EL (cell line): ENCODE measurements at places on chromosomes 4 and X.

DNA sequence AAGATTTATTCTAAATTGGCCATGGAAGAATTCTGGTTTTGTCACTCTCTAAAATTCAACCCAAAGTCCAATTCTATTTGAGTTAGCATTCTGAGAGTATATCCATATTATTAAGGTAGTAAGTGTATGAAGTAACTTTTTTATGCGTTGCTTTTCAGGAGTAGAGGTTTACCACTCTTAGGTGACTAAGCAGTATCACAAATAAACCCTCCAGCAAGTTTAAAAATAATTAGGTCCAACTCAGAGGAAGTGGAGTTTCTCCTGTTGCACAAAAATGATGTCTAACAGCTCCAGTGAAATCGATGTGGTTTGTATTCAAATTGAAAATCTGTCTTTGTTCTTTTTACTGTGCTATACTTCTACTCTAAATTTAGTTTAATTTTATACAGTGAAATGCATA lies 6.6 kb downstream of the SCML1 start:
- no peak for DNase-seq

GRCh38 chr4:109049926-109050325 lies 252.5 kb downstream of the COL25A1 start:
- no peak for DNase-seq

DNA sequence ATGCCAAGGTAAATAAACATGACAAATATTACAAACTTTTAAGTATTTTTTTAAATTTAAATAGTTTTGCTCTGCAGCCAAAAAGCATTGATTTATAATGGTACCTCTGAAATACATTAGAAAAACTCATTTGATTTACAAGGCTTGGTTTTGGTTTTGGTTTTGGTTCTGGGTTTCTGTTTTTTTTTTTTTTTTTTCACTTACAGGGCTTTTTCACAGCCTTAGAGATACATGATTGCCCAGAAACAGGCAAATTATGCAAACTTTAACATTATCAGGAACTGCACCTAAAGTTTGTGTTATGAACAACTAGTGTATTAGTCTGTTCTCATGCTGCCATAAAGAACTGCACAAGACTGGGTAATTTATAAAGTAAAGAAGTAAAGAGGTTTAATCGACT lies 196.4 kb upstream of the DDX53 start:
- DNase-seq, result no peak

- peak; percentile 36 for DNase-seq
These were observed 1460.6 kb upstream of the PCDH7 start for GRCh38 chr4:29259556-29259955.

DNA sequence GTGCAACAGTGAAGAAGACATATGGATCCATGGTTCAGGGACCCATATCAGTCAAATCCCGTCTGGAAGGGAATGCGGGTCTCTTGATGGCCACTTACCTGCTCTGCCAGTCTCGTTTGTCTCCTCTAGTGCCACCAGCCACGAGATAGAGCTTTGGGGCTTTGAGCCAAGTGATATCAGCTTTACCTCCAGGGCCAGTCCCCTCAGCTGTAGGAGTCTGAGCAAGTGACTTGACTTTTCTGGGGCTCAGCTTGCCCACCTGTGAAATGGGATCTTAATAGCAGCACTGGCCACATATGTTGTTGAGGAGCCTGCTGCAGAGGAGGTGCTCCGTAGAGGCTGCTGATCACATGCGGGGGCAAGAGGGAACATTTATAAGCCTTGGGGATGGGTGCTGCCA lies 1.2 kb downstream of the SLC2A9 start:
- DNase-seq, result no peak

DNA sequence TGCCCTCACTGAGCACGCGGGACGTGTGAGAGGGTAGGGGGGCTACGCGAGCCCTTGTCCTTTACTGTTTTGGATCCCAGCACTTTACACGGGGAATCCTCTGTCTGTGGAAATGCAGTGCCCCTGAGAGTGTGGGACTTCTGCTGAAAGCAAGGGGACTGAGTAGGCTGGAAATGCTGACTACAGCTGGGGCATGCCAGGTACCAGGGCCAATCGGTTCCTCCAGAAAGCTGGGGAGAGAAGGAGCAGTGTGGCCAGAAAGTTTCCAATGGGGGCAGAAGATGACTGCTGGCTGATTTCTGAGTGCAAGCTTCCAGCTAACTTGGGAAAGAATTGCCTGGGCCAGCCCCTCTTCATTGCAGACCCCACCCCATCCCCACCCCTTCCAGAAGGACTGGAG lies 1.5 kb downstream of the NHSL2 start:
- no peak for DNase-seq

DNA sequence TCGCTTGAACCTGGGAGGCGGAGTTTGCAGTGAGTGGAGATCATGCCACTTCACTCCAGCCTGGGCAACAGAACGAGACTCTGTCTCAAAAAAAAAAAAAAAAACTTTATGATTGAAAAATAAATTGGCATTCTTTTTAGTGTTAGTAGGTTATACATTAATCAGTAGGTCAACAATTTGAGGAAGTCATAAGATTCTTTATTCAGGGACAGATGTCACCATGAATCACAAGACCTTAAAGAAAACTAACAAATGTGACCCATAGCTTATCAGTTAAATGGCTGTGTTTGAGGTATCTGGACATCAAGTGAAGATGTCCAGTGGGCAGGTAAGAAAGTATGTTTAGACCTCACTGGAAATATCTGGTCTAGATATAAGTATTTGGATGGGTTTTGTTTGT lies 9.3 kb upstream of the PRMT9 start:
- no peak for DNase-seq

- DNase-seq, result peak; percentile 58
These were observed 8.5 kb downstream of the RAB9B start for GRCh38 chrX:103823591-103823990.

GRCh38 chr4:47839259-47839658 lies 1.4 kb upstream of the CORIN start:
- peak; percentile 55 for DNase-seq

DNA sequence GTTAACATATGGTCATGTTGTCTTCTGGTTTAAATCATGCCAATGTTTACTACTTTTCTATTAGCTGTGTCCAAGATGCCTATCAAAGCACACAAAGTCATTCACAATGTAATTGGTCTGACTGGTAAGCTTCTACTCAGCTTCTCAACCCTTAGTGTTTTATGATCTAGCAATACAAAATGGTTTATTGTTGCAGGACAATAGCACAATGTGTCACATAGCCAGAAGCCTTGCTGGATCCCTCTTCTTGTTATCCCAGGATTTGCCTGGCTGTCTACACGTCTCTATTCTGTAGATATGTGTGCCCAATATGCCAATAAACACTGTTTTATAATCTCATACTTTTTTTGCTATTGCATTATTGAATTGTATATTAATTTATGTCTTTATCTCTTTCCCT lies 1111.0 kb upstream of the AGA start:
- no peak for DNase-seq

DNA sequence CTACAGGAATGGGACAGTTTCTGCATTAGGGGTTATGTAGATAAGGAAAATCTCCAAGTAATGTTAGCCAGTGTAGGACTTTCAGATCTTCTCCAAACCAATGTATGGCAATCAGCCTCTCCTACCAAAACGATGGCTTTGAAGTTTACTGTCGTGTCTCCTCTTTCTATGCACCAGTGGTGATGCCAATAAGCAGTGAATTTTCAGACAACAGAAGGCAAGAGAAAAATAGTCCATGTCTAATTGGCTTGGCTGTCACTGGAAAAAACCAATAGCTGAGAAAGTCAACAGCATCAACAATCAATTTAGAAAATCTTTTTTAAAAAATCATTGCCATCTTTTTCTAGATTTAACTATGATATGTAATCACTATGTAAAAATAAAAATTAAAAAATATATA lies 35.0 kb downstream of the LIMCH1 start:
- no peak for DNase-seq

DNA sequence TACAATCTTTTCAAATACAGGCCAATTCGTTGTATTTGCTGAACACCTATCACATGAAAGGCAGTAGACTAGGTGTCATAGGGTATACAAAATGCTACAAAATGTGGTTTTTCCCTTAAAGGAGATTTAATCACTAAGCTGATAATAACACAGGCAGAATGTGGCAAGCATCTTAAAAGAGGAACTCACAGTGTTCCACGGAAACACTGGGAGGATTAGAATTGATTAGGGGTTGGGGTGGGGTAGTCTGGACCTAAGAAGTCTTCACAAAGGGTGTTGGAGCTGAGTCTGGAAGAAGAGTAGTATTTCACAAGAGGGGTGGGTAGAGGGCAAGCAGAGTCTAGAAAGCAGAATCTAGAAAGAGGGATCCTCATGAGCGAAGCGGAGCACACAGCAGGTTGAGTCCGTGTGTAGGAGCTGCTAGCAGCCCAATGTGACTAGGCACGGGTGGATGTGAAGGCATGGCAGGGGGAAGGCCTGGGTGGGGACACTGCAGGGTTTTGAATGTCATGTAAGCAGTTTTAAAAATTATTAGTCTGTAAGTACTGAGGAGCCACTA lies 123.6 kb downstream of the MGST2 start:
- DNase-seq, result no peak

- DNase-seq, result peak; percentile 69
These were observed 125.0 kb downstream of the SPCS3 start for GRCh38 chr4:176444741-176445140.

GRCh38 chrX:55132416-55132815 lies 43.6 kb downstream of the PAGE2 start:
- DNase-seq, result no peak

- DNase-seq, result peak; percentile 42
These were observed 7.2 kb upstream of the IDS start for GRCh38 chrX:149512225-149512885.

DNA sequence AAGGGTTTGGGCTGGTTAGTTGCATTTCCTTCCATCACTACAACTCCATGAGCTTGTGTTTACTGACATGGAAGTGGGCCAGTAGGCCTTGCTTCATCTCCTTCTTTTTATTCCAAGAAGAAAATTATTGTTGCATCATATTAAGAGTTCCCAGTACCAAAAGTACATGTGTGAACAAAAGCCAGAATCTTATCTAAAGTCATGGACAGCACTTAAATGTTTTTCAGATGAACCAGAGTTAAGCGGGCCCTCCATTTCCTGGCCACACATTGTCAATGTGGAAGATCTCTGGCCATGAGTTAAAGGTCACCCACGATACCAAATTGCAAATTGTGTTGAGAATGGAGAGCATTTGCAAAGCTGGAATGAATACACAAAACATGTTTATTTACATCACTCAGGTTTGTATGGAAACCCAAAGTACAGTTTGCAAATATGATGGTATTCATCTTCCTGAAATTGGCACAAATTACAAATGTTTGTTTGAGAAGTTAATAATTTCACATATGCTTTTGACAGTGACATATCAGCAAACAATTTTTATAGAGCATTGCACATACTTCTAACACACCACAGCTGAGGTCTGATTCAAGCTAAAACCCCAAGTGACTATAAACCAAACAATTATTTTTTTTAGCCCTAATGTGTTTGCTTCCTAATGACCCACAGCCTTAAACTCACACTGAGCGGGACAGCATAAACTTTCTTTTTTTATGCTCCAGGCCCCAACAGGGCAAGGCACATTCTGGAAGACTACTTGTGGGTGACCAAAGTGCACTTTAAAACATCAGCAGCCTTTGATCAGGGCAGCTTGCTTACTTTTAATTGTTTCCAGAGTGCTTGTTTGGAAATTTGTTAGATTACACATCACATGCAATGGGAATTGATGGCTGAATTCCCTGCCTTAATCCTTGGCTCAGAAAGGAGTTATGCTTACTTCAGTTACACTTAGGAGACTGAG lies 502.9 kb upstream of the SLIT2 start:
- peak; percentile 73 for DNase-seq

GRCh38 chr4:8250227-8250626 lies 19.3 kb upstream of the HTRA3 start:
- no peak for DNase-seq

- DNase-seq, result peak; percentile 2
These were observed 57.7 kb upstream of the PASD1 start for GRCh38 chrX:151505796-151506195.

GRCh38 chrX:10538831-10539230 lies 81.6 kb downstream of the MID1 start:
- DNase-seq, result no peak

- DNase-seq, result peak; percentile 48
These were observed 729 bp upstream of the IRF2 start for GRCh38 chr4:184475096-184475461.

GRCh38 chr4:186307916-186308315 lies 41.9 kb downstream of the F11 start:
- DNase-seq, result no peak

- DNase-seq, result peak; percentile 1
These were observed 30.9 kb downstream of the PAGE2 start for GRCh38 chrX:55119712-55120111.

- no peak for DNase-seq
These were observed 11.2 kb downstream of the ZXDA start for GRCh38 chrX:57899064-57899463.

- DNase-seq, result no peak
These were observed 39.5 kb upstream of the GRPEL1 start for GRCh38 chr4:7107166-7107905.

DNA sequence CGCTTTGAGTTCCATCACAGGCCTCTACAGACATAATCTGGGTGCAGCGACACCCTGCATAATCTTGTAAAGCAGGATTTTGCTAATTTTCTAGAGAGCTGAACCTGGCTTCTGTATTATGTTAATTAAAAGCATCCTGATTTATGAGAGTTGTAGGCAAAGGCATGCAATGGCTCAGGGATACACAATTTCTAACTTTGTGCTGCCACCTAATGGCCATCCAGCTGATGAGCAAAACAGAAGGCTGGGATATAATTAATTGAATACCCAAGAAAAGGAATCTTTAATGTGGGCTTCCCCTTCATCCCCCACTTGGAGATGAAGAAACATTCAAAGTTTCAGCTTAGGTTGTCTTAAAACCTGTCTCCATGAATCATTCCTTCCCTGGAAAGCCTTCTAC lies 78.1 kb downstream of the BMP15 start:
- DNase-seq, result peak; percentile 8

GRCh38 chr4:79185526-79186045 lies 140.3 kb downstream of the NAA11 start:
- no peak for DNase-seq

GRCh38 chr4:37567836-37568235 lies 118.3 kb downstream of the RELL1 start:
- DNase-seq, result no peak

GRCh38 chr4:955161-955921 lies 18.0 kb downstream of the DGKQ start:
- DNase-seq, result no peak

GRCh38 chr4:106796876-106797275 lies 239.2 kb downstream of the DKK2 start:
- DNase-seq, result no peak

DNA sequence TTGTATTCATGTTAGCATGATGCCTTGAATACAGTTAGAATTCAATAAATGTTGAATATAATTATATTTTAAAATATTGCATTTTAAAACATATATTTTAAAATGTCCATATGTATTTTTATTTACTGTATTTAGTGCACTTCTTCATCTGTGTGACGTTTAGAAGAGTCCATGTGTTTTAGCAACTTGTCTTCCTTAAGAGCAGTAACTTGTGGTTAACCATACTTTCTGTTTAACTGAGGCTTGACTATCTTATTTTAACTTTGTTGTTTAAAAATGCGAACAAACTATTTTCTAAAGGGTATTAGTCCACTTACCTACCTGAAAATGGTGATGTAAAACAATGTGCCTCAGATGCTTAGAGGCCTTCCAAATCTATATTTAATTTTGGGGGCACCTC lies 858 bp downstream of the DMP1 start:
- no peak for DNase-seq
